Parietal lobe (tissue), 2 donors: ENCODE measurements at places on chromosomes 16 and 17. TPM values are rescaled to one million over a fixed set of nuclear protein-coding genes. Genes with fewer than 3 reads are reported as not detected.

CDH3 gene
- total RNA-seq, result 10.6 TPM

KRTAP4-4 gene
- not detected for total RNA-seq

SLC47A1 gene
- 1.6 TPM for total RNA-seq

ATP2A1 gene
- 0.63 TPM for total RNA-seq

HOXB6 gene
- not detected for total RNA-seq

FBXW10B gene
- total RNA-seq, result 3.1 TPM
